ENCODE measurements at places on chromosomes 5 and 9. TPM values are rescaled to one million over a fixed set of nuclear protein-coding genes. Genes with fewer than 3 reads are reported as not detected.

Gene AGXT2
- 0.05 TPM for polyA plus RNA-seq

Gene RNF183
- polyA plus RNA-seq, result 7.3 TPM

Gene PCDHA1
- not detected for polyA plus RNA-seq

Gene PCDHAC2
- not detected for polyA plus RNA-seq

Gene EGFLAM
- not detected for polyA plus RNA-seq

Gene HAVCR2
- polyA plus RNA-seq, result 0.16 TPM

Gene SPATA9
- not detected for polyA plus RNA-seq

Gene PCDHB11
- not detected for polyA plus RNA-seq

Gene HMCN2
- polyA plus RNA-seq, result not detected

DNA sequence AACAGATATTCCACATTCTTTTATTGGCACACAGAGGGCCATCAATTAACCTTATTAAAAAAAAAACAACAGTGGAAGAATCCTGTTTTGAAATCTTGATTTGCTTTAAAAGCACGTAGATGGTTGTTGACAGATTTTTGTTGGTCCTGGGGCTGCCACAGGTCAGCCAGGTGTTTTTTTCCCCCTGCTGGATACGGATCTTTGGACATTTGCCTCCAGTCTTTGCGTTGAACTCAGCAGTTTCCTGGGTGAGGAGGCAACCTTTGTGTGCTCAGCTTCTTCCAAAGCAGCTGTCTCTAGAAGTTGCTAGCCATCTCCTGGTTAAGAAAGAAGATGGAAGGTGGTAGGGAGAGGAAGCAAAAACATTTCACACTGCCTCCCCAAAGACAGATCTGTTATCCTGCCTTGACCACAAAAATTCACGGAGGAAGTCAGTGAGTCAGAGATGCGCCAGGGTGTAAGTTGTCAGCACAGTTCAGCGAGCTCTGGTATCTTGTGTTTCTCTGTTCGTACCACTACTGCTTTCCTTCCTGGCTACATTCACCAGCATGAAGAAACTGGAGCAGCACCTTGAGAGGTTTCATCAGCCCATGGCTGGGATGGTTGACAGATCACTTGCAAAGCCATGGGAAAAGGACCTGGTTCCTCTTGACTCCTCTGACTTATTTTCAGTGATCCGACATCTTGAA lies 207.3 kb downstream of the ARHGAP26 start:
- no peak for DNase-seq

DNA sequence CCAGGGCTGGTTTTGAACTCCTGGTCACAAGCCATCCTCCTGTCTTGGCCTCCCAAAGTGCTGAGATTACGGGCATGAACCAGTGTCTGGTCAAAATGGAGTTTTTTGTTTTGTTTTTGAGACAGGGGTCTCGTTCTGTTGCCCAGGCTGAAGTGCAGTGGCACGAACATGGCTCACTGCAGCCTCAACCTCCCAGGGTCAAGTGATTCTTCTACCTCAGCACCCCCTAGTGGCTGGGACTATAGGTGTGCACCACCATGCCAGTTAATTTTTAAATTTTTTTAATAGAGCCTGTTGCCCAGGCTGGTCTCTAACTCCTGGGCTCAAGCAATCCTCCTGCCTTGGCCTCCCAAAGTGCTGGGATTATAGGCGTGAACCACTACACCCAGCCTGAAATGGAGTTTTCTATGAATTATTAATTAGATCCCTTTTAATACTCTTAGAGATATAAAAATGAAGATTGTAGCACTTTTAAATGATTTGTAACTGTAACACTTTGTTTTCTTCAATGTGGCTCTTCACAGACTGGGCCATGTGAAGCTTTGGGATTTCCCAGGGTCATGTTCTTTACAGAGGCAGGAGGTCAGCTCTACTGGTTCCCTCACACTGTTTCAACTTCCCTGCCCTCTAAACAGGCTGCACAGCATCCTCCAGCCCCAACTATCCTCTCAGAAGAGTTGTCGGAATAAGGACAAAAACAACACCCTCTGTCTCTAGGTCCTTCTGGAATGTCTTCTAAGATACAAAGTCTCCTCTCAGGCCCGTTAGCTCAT lies 32.7 kb upstream of the SPARC start:
- peak; percentile 51 for DNase-seq

GRCh38 chr5:80905405-80905804 lies 54.8 kb upstream of the RASGRF2 start:
- no peak for DNase-seq

DNA sequence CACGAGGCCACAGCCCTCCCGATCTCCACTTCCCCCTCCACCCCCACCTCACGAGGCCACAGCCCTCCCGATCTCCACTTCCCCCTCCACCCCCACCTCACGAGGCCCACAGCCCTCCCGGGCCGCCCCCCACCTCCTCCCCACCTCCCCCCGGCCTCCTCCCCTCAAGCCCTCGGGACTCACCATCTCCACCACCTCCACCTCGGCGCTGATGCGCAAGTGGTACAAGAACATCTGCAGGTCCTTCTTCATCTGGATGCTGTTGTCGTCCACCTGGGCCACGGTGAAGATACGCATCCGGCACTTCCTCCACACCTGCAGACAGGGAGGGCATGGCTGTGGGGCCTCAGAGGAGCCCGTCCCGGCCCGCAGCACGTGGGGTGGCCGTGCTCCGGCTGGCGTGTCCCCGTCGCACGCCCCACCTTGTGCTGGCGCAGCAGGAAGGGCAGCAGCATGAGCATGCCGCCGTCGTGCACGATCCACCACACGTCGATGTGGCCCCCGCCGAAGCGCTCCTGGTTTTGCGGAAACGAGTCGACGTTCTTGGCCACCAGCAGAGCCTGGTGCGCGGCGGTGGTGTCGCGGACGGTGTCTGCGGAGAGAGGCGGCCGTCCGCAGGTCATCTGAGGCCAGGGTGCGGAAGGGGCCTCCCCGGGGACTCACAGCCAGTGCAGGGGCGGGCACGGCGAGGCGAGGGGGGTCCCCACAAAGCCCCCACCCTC lies 48.0 kb downstream of the SLC12A7 start:
- DNase-seq, result no peak

DNA sequence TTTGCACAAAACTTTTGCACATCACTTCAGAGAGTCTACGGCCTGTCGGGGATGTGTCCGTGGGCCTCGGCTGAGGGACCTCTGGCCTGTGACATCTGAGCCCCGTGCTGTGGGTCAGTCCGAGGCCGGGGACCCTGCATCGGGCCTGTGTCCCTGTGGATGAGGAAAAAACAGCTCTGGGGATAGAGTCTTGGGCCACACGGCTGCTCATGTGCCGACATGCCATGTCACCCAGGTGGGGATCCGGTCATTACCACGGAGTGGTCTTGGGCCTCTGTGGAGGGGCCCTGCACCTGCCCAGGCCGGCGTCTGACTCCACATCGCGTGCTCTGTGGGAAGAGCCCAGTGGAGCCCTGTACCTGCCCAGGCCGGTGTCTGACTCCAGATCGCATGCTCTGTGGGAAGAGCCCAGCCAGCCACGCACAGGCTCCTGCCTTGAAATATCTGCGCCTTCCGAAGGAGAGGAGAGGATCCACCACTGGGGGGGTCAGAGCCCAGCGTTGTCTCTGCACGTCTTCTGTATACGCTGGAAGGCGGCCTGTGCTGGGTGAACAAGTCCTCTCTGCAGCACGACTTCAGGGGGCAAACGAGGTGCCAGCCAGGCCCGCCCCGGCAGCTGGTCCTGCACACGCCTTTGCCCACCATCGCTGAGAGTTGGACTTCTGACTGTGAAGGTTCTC lies 27.5 kb upstream of the IRX4 start:
- DNase-seq, result no peak

DNA sequence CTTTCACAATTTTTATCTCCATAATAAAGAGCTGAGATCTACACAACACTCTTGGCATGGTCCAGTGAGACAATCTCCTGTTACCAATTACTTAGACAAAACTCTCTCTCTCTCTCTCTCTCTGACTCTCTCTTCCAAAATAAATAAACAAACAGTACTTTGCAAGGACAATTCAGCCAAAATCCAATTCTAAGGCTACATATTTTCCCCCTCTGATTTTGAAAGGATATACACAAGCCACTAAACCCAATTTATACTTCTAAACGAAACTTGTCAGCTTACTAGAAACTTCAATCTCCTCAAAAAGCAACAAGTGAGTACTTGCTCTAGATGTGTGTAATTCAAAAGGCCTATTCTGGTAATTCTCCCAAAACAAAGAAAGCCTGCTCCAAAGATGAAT lies 26.3 kb upstream of the TNPO1 start:
- no peak for DNase-seq

DNA sequence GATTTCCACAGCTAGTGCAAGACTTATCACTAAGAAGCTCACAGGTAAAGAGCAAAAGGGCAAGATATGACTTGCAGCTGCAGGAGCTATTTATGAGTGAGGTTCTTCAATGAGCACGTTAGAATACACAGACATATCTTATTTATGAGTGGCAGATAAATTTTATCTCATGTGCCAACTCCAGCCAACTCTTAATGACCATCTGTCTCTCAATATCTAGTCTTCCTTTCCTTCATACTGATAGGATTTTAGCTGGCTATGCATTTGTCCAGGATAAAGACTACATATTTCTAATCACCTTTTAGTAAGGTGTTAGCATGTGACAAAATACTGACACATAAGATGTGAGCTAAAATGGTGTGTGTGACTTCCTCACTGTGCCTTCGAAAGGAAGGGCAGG lies 304.5 kb downstream of the TRPM3 start:
- DNase-seq, result no peak

GRCh38 chr5:55601204-55601618 lies 66.4 kb upstream of the PLPP1 start:
- DNase-seq, result peak; percentile 93

- DNase-seq, result no peak
Measured at GRCh38 chr5:41896230-41896629, 7.9 kb upstream of the RIMOC1 start.

GRCh38 chr9:83299094-83299493 lies 236.2 kb upstream of the RASEF start:
- DNase-seq, result no peak

DNA sequence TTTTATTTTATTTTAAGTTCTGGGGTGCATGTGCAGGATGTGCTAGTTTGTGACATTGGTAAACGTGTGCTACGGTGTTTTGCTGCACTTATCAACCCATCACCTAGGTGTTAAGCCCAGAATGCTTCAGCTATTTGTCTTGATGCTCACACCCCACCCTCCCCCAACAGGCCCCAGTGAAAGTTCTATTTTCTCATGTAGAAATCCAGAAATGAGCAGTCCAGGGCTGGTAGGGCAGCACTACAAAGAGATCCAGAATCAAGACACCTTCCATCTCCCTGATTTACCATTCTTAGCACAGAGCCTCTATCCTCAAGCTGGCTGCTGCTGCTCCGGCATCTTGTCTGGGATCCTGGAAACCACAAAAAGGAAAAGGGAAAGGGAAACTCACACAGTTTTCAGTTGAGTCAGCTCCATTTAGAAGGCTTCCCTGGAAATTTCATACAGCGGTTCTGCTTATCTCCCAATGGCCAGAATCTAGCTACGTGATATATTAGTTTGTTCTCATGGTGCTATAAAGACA lies 85.4 kb upstream of the SMARCA2 start:
- no peak for DNase-seq

DNA sequence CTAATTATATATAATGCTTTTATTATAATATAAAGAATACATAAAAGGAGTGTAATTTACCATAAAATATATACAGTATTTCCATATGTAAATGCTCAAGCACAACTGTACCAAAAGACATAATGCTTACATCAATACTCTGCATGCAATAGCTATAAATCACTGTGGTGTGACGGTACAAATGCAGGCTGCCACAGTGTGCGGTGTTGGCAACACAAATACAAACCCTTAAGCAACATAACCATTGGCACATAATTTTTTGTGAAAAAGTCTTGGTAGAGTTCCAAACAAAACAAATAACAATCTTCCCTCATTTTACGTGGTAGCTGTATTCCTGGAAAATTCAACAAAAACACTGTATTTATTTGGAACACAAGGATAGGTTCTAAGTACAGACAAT lies 1.9 kb upstream of the SHISAL2B start:
- DNase-seq, result no peak

- DNase-seq, result no peak
Measured at GRCh38 chr5:169350016-169350415, 49.1 kb upstream of the SLIT3 start.

DNA sequence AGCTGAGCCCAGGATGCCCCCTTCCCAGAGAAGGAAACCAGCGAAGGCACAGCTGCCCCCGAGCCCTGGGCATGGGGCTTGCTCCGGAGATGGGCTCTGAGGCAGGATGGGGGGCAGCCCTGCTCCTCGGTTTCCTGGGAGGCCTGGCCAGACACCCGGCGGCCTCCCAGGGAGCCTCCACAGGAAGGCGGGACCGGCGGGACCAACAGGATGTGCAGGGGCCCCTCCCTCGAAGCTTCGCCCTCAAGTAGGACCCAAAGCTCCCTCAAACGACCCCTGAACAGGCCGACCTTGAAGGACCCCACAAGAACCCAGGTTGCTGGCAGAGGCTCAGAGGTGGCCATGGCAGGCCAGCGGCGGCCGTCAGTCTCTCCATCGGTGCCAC lies 11.7 kb downstream of the EXD3 start:
- no peak for DNase-seq

GRCh38 chr5:148466236-148466580 lies 82.5 kb downstream of the FBXO38 start:
- no peak for DNase-seq

GRCh38 chr5:14054965-14055963 lies 87.9 kb upstream of the TRIO start:
- no peak for DNase-seq

DNA sequence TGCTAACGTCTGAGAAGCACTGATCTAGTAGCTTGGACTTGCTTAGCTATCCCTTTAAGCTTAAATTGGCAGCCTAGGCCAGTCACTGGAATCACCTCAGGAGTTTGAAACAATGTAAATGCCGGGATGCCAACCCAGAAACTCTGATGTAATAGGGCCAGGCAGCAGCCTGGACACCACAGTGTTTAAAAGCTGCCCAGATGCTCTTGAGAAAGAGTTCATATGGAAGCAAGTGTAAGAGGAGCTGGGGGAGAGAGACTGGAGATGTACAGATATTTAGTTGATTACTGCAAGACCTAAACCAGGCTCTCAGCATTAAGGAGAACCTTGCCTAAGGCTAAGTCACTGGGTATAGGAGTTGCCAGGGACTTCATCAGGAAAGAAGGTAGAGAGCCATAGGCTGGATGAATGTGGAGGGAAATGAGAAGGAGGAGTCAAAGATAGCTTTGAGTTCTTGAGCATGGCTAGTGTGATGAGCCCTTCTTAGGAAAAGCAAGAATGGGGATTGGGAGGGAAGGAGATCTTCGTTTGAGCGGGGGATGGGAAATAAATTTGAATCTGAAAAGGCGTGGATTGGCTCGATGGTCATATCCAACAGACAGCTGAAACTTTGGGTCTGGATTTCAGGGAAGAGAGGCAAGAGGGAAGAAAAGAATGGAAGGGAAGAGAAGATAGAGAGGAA lies 392.9 kb upstream of the WWC1 start:
- no peak for DNase-seq

DNA sequence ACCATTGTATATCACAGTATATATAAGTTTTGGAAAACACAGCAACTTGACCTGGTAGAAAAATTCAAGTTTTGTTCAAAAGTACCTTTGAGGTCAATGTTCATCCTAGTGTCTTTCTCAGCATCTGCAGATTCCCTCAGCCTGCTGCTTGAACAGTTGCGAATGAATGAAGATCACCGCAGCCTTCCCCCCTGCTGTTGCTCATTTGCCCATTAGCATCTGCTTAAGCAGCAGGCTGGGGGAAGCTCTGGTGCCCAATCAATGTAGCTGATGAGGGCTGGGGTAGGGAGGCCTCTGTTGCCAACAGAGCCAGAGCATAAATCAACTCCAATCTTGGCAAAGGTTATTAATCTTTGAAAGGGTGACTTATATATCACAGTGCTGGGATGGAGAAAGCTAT lies 586.5 kb upstream of the PTPRD start:
- no peak for DNase-seq

- no peak for DNase-seq
Measured at GRCh38 chr9:135309763-135310125, 169.8 kb upstream of the PPP1R26 start.

Measured in HepG2 (cell line).